ENCODE measurements at places on chromosomes 7 and 10.

DNA sequence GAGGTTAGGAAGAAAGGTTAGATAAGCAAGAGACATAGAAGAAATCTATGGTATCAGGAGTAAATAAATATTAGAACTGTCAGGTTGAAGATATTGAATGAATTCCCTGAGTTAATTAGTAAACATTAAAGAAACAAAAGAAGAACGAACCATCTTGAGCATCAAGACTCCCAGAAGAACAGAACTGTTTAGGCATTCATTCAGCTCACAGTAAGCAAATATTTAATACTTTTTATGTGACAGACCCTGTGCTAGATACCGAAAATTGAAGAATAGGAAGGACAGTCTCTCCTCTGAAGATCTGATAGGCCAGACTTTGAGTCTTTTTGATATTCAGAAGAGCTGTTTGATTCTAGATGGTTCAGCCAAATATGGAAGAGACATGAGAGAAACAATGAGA lies 731.5 kb downstream of the XPNPEP1 start:
- no peak for DNase-seq

GRCh38 chr10:68153473-68154210 lies 44.4 kb downstream of the MYPN start:
- no peak for DNase-seq

DNA sequence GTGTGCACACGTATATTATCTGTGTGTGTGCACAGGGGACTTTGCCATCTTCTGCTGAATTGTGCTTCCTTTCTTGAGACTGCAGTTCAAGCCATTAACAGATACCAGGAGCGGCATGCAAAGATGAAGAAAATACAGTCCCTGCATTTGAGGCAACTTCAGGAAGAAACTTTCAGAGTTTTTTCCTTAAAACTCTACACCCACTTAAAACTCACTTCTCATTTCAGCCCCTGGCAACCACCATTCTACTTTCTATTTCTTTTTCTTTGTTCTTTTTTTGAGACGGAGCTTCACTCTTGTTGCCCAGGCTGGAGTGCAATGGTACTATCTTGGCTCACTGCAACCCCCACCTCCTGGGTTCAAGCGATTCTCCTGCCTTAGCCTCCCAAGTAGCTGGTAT lies 448.9 kb upstream of the ZMIZ1 start:
- DNase-seq, result no peak

GRCh38 chr7:1369916-1370657 lies 89.2 kb downstream of the MICALL2 start:
- DNase-seq, result no peak

GRCh38 chr7:18770154-18770811 lies 274.7 kb downstream of the HDAC9 start:
- no peak for DNase-seq

DNA sequence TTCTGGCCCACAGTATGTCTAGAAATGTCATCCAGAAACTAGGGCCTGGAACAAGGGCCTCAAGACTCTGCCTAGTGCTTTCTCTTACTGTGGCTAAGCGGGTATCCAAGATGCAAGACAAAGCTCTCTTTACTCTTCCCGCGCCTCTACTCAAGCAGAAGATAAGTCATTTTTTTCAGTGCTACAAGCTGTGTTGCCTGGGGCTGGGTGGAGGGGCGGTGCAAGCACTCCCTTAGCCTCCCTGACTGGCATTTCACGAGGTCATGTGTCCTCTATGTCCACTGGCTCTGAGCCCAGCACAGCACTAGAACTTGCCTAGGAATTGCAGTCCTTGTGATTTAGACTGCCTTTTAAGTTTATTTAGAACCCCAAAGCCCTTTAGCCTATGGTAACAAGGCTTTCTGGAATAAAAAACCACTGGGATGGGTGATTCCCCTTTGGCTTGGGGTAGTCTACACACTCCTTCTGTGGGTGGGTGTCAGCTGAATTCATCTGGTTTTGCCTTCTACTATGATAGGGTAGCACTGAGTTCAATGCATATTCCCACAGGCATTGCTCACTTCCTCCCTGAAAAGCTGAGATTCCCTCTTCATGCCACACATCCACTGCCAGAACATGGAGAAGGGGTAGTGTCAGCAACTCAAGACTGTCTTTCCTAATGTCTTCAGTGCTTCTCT lies 371.8 kb upstream of the KCND2 start:
- DNase-seq, result no peak

- DNase-seq, result no peak
Measured at GRCh38 chr7:121101083-121101482, 112.6 kb downstream of the CPED1 start.

- DNase-seq, result no peak
Measured at GRCh38 chr7:18902892-18903291, 214.5 kb downstream of the TWIST1 start.

DNA sequence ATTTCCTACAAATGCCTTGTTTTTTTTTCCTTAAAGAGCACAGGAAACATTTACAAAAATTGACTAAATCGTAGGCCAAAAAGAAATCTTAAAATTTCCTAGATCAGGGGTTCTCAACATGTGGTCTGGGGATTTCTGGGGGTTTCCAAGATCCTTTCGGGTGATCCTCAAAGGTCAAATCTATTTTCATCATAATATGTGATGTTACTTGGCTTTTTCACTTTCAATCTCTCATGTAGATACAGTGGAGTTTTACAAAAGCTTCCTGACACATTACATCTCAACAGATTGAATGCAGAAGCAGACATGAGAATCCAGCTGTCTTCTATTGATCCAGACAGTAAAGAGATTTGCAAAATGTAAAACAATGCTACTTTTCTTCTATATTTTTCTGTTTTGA lies 497.3 kb downstream of the INHBA start:
- no peak for DNase-seq

DNA sequence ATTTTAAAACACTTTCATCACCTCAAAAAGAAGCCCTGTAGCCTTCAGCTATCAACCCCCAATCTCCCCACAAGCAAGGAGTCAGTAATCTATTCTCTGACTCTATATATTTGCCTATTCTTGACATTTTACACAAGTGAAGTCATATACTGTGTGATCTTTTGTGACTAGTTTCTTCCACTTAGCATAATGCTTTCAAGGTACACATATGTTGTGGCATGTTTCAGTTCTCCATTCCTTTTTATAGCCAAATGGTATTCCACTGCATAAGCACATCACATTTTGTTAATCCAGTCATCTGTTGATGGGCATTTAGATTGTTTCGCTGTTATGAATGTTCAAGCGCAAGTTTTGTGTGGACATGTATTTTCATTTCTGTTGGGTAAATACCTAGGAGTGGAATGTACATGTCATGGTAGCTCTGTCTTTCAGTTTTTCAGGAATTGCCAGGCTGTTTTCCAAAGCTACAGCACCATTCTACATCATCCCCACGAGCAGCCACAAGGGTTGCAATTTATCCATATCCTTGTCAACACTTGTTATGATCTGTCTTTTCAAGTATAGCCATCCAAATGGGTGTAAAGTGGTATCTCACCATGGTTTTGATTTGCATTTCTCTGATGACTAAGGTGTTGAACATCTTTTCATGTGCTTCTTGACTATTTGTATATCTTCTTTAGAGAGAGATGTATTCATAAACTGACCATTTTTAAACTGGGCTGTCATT lies 405.6 kb downstream of the KCNMA1 start:
- no peak for DNase-seq

GRCh38 chr7:26420422-26421019 lies 128.9 kb downstream of the SNX10 start:
- DNase-seq, result no peak

GRCh38 chr10:17781856-17782255 lies 27.3 kb upstream of the MRC1 start:
- no peak for DNase-seq

DNA sequence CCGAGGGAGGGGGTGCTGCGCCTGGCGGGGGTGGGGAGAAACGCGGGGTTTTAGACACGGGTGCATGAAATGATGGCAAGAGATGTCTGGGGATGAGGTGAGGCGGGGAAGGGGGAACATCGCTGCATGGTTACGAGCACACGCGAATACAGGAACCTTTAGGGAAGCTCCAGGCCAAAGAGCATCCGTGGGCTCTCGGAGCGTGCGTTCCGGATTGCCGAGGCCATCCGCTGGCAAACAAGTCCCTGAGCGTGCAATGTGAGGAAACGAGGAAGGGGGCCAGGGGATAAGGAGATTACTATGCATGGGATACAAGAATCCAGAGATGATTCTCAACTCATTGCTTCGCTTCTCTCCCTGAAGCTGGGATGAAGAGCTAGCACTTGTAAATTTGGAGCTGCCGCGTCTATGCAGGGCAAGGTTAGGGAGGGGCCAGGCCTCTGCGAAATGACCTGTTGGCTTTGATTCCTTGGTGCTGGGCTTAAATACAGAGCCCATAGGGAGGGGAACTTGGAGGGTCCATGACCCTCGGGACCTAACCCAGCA lies 520 bp upstream of the WNT2 start:
- DNase-seq, result no peak

- no peak for DNase-seq
Measured at GRCh38 chr7:102978284-102978683, 65.5 kb downstream of the LRRC17 start.

DNA sequence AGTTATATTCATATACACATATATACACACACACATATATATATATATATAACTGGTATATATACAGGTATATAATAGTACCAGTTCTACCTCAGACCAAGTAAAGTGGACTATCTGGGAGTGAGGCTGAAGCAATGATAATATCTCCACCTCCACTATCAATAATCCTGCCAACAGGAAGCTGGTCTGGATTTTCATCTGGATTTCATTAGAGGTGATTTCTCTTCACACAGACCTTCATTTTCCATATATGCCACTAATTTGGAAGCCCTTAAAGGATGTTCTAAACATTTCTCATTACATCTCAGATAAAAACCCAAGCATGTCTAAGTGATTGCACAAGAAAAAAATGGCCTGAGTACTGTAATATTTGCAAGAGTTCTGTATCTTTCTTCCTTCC lies 1.7 kb upstream of the SLC35B4 start:
- no peak for DNase-seq

DNA sequence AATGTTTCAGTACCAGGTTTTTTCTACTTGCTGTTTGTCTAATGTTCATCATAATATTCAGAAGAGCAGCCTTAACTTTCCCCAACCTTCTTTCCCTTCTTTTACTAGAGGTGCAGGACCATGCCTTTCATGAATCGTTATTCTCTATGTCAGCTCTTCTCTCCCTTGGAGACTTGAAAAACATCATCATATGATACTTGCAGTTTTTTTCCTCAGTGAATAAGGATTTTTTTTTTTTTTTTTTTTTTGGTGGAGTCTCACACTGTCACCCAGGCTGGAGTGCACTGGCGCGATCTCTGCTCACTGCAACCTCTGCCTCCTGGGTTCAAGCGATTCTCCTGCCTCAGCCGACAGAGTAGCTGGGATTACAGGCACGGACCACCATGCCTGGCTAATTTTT lies 30.1 kb downstream of the SMNDC1 start:
- no peak for DNase-seq

DNA sequence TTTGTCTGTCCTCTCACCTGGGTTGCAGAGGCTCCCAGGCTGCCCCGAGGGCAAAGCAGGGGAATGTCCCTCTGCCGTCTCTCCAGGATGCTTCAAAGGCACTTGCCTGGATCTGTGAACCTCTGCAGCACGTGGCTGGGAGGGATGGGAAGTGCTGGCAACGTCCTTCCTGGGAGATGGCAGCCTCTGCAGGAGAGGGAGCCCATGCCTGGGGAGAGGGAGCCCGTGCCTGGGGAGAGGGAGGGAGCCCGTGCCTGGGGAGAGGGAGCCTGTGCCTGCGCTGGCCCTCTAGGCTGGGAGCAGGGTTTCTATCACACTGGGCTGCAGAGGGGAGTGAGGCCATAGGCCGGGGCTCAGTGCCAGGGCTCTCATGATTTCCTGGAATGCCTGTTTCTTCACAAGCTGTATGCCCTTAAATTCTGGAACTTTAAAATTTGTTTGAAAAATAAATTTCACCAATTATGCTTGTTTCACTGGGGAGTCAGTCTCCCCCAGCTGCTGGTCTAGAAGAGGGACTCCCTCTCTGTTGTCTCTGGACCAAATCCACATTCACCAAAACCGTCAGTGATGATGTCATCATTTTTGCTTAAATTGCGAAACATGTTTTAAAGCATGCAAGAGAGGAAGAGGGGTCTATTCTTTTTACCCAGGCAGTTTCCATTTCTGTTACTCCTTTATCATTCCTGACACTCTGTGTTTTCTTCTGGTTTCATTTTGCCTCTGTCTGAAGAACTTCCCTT lies 135.7 kb downstream of the DNAJB6 start:
- no peak for DNase-seq

- no peak for DNase-seq
Measured at GRCh38 chr10:480498-480927, 209.0 kb downstream of the DIP2C start.

DNA sequence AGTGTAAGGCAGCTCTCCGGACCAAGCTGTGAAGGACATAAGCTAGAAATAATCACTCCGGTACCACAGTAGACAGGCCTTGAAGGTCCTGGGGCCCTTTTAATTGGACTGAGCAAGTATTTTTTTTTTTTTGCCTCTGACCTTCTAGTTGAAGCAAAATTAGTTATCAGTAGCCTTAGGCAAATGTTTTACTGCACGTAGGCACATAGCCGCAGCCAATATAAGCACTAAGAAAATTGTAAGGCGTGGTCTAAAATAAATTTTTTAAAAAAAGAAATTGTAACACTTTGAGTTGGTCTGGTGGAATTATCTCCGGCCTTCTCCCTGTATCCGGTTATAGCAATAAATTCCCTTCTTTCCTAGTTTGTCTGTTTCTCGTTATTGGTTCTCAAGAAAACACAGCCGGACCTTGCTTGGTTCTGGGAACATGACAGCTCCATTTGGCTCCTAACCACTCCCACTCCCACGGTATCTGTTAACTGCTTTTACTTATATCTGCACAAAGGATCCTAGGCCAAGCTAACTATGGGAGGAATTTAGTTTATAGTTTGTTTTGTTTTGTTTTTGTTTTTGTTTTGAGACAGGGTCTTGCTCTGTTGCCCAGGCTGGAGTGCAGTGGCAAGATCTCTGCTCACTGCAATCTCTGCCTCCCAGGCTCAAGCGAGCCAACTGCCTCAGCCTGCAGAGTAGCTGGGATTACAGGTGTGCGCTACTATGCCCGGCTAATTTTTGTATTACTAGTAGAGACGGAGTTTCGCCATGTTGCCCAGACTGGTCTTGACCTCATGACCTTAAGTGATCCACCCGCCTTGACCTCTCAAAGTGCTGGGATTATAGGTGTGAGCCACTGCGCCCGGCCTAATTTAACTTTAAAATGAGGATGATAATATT lies 124.4 kb upstream of the KIF5B start:
- DNase-seq, result no peak

Data from stimulated activated CD4-positive, alpha-beta T cell treated with anti-CD3 and anti-CD28 coated beads, Interleukin-2, amount 100 ng/mL, for 24 hours (primary cell).